HT1080 (cell line): ENCODE measurements at places on chromosomes 3 and 15.
A peak's percentile ranks its signal among the peaks of the same experiment; 100 is the strongest.

GRCh38 chr3:158279609-158280008 is 169.7 kb downstream of the RSRC1 start:
- DNase-seq = no peak

DNA sequence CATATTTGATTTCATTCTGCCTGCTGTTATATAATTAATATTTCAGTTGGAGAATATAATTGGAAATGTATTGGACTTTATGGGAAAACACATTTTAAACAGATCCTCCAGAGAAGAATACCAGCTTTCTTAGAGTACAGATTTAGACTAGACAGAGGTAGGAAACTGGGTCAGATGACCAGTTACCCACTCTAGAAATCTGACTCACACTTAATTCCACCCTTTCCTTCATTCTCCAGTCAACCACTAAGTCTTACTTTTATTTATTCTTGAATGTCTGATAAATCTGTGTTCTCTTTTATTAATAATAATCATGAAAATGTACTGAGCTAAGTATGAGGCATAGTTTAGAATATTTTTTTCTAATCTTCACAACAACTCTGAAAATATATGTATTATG is 110.7 kb downstream of the LRRC49 start:
- DNase-seq = peak; percentile 38

DNA sequence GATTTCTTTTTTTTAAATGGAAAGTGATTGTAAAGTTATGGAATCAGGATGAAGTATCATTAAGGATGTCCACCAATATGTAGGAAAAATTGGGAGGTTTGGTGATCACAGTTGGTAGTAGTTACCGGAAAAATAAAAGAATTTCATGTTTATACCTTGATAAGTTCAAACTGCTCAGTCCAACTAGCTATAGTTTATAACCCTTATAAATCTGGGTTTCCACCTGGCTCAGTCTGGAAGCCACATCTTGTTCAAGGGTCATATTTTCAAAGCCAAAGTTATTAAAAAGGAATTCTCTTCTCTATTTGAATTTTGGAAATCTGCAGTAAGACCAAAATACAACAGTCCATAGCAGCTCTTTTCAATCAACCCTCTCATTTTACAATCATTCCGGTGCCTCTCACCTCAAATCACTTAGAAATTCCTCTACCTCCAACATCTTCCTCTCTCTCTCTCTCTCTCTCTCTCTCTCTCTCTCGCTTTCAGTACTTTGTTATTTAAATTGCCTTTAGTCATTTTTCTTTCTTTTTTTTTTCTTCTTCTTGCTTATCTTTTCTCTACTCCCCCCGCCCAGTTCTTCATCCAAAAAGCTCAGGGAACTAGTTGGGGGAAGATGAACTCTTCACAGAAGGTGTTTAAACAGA is 186.2 kb upstream of the TBC1D5 start:
- no peak for DNase-seq

GRCh38 chr3:66673293-66673692 is 172.5 kb upstream of the LRIG1 start:
- DNase-seq = no peak

GRCh38 chr3:3074551-3075257 is 35.5 kb downstream of the IL5RA start:
- no peak for DNase-seq

GRCh38 chr15:83732196-83732595 is 78.3 kb downstream of the ADAMTSL3 start:
- no peak for DNase-seq

GRCh38 chr3:115670911-115671310 is 47.6 kb downstream of the GAP43 start:
- no peak for DNase-seq

GRCh38 chr3:190455828-190456227 is 6.1 kb upstream of the TMEM207 start:
- no peak for DNase-seq

DNA sequence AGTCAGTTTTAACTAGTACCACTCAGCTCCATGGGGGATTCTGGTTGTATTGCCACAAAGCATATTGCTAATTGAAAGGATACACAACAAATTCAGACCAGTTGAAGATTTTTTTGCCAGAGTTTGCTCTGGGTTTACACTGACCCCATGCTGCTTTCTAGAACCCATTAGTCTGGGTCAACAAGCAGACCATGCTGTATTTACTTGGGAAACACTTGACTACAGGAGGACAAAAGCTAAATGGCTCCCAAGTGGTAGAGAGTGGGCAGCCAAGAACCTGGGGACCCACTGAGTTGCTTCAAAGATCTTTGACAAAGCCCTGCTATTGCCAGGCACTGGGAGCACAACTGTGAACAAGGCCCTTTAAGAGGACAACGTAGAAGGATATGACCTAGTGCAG is 86.8 kb upstream of the PSMD6 start:
- DNase-seq = no peak

- DNase-seq = no peak
Measured at GRCh38 chr3:186100398-186100797, 8.5 kb downstream of the ETV5 start.

- peak; percentile 69 for DNase-seq
Measured at GRCh38 chr15:59138243-59138642, 33.3 kb downstream of the CCNB2 start.

DNA sequence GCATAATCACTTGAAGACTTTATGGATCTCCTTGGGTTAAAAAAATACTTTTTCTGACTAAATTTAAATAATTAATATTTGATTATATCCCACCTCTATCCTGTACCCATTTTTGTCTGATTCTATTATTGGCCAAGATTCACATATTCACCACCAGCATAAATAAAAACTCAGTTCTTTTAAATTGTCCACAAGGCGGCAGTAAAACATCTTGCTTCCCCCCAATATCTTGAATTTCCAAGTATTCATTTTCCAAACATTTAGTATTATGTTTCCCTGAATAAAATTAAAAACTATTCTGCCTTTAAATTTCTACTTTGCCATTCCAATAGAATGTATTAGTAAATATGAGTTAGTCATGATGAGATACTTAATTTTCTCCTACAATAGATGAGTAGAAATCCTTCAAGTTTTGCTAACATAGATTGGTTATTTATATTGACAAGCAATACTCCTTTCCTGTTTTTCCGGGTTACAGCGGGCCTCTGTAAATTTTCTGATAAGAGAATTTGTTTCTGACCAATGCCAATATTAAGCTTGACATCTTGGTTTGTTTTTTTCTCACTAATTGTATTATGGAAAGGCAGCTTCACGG is 218.7 kb upstream of the MDFIC2 start:
- peak; percentile 43 for DNase-seq

GRCh38 chr15:65790694-65791334 is 1.3 kb downstream of the DENND4A start:
- DNase-seq = no peak

DNA sequence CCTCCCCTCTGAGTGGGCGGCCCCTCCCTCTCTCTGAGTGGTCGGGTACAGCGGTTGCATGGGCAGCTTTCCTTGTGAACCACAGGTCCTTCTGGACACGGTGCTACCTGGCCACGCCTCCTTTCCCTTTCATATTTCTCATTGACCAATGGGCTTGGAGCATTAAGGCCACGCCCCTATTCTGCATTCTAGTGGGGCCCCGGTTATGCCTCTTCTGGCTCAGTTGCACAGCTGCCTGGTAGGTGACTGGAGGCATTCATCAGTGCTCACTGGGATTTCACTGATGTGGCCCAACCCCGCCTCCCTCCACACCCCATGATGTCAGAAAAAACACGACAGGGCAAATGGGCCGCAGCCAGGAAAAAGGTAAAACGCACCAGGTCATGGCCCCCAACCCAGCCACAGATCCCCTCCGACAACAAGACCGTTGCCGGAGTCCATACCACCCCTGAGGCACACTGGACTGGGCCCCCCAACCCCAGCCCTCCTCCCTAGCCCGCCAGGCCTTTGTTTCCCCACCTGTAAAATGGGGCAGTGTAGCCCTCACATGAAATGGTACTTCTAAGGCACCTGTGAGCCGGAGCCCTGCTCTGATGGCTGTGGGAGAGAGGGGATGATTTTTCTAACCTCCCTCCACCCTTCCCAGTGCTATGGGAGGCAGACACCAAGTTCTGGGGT is 26.3 kb downstream of the NGRN start:
- peak; percentile 19 for DNase-seq

- no peak for DNase-seq
Measured at GRCh38 chr15:38872732-38873131, 308.1 kb upstream of the RASGRP1 start.

DNA sequence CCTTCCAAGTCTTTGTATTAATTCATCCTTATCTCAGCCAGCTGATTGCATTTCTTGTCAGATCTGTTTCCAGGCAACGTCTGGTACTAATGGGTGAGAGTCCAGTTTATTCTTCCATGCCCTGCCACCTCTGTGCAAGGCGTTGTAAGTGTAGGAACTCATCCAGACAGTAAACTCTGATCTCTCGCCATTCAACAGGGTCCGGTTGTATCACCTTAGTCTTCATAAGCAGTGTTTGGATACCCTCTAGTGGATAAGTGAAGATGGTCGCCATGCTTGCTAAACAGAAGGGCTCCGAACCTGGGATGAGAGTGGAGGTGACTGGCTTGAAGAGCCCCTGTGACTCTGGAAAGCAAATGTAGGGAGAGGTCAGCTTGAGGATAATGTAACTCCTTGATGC is 51.6 kb upstream of the CMTM7 start:
- peak; percentile 49 for DNase-seq

DNA sequence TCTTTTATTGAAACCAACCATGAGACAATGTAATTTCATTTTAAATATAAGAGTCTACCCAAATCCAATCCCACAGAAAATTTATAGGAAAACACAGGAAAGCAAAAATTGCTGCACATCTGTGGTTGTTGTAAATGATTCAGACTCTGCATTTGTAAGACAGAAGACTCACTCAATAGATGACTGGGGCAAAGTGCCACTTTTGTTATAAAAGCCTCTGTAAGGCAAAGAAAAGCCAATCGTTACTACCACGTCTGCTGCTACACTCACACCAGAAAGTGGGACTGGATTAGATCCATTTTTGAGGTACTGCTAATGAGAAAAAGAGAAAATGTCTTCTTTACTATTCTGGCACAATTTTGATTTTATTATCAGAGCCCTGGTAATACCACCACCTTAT is 74.9 kb downstream of the SEMA6D start:
- DNase-seq = no peak

DNA sequence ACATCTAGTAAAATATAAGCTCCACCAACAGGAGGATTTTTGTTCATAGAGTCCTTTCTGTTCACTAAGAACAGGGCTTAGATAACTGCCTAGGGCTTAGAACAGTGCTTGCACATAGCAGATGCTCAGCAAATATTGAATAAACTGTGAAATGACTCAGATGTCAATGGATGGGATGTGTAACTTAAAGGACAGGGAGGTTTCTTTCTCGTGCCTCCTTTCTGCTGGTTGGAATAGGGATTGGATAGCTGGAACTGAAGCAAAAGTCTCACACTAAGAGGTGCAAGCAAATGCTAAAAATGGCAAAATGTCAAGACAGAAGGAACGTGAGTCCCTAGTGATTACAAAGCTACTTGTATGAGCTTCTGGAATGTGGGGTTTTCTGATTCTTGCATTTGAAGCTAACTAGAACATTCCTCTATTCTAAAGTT is 392.8 kb upstream of the WNT5A start:
- no peak for DNase-seq

- DNase-seq = peak; percentile 81
Measured at GRCh38 chr15:91908391-91908790, 54.9 kb downstream of the SLCO3A1 start.

- no peak for DNase-seq
Measured at GRCh38 chr3:88632226-88632625, 475.2 kb upstream of the EPHA3 start.

DNA sequence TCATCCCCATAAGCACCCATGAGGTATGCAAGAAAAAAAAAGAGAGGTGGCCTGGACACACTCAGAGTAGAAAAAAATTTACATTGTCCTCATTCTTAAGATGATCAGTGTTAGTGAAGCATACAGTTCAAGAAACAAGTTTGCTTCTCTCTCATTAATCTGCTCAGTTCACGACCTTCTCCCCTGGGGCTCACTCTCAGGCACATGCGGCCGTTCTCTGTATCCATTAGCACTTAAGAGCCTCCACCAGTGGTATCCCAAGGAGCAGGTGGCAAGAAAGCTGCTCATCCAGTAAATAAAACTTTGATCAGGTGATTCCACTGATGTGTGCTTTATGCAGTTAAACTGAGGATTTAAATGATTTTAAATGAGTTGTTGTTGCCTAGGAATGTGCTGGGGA is 57.4 kb downstream of the ARHGAP31 start:
- DNase-seq = no peak

DNA sequence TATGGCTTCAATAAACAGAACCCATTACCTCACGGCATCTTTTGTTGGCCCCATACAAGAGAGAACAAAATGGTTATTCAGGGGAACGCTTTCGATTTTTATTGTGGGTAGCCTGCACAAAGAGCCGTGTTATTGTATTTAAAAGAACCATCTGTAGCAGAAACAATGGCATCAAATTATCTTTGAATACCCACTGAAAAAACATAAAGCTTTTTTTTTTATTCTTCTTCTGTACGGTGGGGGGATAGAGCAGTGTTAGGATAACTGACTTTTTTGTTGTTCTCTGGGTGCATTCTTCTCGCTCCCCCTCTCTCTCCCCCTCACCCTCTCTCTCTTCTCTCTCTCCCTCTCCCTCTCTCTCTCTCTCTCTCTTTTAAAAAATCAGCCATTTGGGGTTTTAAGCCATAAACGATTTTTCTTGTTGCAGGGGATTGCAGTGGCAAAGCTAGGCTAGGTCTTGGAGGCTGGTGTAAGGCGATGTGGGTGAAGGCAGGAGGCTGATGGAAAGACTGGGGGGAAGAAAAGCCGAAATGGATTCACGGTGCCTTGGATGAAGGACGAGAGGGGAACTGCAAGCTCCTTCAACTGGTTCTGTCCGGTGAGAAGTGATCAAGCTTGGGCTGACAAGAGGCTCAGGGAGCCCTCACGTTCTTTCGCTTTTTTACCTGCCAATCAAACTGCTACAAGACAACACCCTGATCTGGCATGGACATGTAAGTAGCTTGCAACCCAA is 12.4 kb upstream of the SOX2 start:
- DNase-seq = no peak

GRCh38 chr3:22935040-22935439 is 268.1 kb upstream of the UBE2E2 start:
- DNase-seq = no peak
